ENCODE measurements at places on chromosomes 7 and 10. TPM values are rescaled to one million over a fixed set of nuclear protein-coding genes. Genes with fewer than 3 reads are reported as not detected.

SDHAF3 gene
- total RNA-seq: 3.5 TPM

CCDC3 gene
- total RNA-seq: not detected

EBLN1 gene
- total RNA-seq: not detected

TAS2R40 gene
- not detected for total RNA-seq

OR2A5 gene
- total RNA-seq: not detected

GATA3 gene
- not detected for total RNA-seq

ELFN1 gene
- total RNA-seq: 7.6 TPM

MMRN2 gene
- total RNA-seq: 3.6 TPM

C10orf105 gene
- total RNA-seq: not detected

TRPV5 gene
- total RNA-seq: not detected

ANKRD61 gene
- total RNA-seq: not detected

HYCC1 gene
- total RNA-seq: 163 TPM

CHN2 gene
- total RNA-seq: 0.29 TPM

NODAL gene
- not detected for total RNA-seq

SLC39A12 gene
- total RNA-seq: not detected

DPYSL4 gene
- total RNA-seq: 1.3 TPM

UPK3B gene
- total RNA-seq: not detected

CH25H gene
- 2.0 TPM for total RNA-seq

ADIRF gene
- 195 TPM for total RNA-seq

MYPN gene
- total RNA-seq: 0.33 TPM

ANKRD16 gene
- total RNA-seq: 8.4 TPM

ODAD2 gene
- total RNA-seq: under 0.01 TPM

IFIT1 gene
- 42.3 TPM for total RNA-seq

CYP2C19 gene
- not detected for total RNA-seq

TSPAN13 gene
- total RNA-seq: 3.0 TPM

TAS2R3 gene
- 1.8 TPM for total RNA-seq

CLCN1 gene
- total RNA-seq: not detected
